CD4-positive, alpha-beta T cell (primary cell): ENCODE measurements at places on chromosomes 3 and 15. TPM values are rescaled to one million over a fixed set of nuclear protein-coding genes. Genes with fewer than 3 reads are reported as not detected.

ACKR2 gene
- 0.42 TPM for total RNA-seq

- no peak for DNase-seq
Measured at GRCh38 chr3:110456001-110456400, 615.6 kb upstream of the NECTIN3 start.

- DNase-seq: peak; percentile 96
Measured at GRCh38 chr15:69760890-69761568, 308.4 kb downstream of the RPLP1 start.

GRCh38 chr3:193407112-193407511 is 28.6 kb upstream of the ATP13A5 start:
- DNase-seq: no peak

DNA sequence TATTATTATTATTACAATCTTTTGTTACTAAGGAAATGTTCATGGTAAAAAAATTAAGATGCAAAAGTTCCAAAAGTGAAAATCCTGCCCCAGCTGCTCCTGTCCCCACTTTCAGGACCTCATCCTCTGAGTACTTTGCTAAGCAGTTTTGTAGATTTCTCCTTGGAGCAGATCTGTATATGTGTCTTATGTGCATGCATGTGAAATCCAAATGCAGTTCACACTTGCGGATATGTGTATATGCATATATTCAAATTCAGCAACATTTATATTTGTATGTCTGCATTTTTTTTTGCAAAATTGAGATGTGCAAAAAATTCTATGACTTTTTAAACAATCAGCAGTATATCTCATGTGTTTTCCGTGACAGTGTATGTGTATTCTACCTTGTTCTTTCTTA is 19.2 kb downstream of the CHCHD6 start:
- DNase-seq: no peak

- DNase-seq: no peak
Measured at GRCh38 chr3:182276512-182276911, 516.8 kb upstream of the ATP11B start.

- peak; percentile 89 for DNase-seq
Measured at GRCh38 chr3:150603153-150603979, at the start of gene SELENOT. TSS of gene SELENOT (plus strand) at chr3:150603321. CDS start at chr3:150603363, 42 bp downstream.

- DNase-seq: no peak
Measured at GRCh38 chr15:98755781-98756180, 107.4 kb downstream of the IGF1R start.

DNA sequence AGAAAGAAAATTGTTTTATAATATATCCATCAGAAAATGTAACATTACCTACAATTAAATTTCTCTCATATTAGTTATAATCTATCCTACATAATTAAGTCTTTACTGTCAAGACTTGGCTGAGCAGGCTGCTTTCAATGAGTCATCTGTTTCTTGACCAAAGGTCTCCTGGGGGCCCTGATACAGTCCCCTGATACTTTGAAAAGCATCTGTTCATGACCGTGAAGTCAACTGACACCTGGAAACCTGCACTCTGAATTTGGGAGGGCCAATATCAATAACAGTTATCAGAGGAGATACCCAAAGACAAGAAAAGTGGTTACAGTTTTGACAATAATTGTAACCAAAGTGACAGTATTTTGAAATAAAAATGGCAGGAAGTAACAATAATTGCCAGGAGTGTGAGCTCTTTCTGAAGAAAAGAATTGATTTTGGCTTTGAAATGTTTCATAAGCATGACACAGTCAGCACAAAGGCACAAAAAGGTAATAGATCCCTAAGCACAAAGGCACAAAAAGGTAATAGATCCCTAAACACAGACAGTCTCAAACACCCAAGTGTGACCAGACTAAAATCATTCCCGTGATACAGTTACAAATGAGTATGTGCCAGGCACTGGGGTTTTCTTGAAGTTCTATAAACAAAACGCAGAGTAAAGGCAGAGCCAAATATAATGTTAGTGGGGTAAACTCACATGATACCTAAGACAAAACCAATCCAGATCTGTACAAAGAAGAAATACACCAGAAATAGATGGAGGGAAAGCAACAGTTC is 260.7 kb downstream of the PLOD2 start:
- DNase-seq: no peak

- no peak for DNase-seq
Measured at GRCh38 chr15:44713006-44713966, 2.0 kb downstream of the B2M start.

TLR9 gene
- 0.08 TPM for total RNA-seq

SLC12A1 gene
- total RNA-seq: not detected

GRCh38 chr3:104132566-104133403 is 1233.9 kb upstream of the ALCAM start:
- DNase-seq: no peak

A4GNT gene
- not detected for total RNA-seq

PLCB2 gene
- total RNA-seq: 206 TPM

- DNase-seq: no peak
Measured at GRCh38 chr3:55074796-55075195, 146.9 kb upstream of the LRTM1 start.

DNA sequence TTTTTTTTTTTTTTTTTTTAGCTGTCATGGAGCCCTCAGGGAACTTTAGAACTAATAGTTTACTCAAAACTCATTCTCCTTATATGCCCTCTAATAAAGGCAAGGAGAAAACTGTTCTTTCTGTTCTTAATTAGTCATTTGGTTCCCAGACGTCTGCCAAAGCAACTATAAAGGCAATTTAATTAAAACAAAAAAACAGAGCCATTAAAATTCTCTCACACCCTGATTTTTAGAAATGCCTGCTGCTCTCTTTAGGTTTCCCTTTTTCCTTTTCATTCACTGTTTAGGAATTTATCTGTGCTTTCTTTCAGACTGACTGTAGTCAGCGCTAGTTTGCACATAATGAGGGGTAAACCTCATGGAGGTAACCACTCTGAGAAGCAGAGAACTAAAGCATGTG is 463.6 kb upstream of the THRB start:
- no peak for DNase-seq

GRCh38 chr15:31437686-31438085 is 111.1 kb downstream of the KLF13 start:
- DNase-seq: no peak

ST8SIA2 gene
- total RNA-seq: not detected
